ENCODE measurements at places on chromosomes 1 and 21. TPM values are rescaled to one million over a fixed set of nuclear protein-coding genes. Genes with fewer than 3 reads are reported as not detected.
A peak's percentile ranks its signal among the peaks of the same experiment; 100 is the strongest.

DNA sequence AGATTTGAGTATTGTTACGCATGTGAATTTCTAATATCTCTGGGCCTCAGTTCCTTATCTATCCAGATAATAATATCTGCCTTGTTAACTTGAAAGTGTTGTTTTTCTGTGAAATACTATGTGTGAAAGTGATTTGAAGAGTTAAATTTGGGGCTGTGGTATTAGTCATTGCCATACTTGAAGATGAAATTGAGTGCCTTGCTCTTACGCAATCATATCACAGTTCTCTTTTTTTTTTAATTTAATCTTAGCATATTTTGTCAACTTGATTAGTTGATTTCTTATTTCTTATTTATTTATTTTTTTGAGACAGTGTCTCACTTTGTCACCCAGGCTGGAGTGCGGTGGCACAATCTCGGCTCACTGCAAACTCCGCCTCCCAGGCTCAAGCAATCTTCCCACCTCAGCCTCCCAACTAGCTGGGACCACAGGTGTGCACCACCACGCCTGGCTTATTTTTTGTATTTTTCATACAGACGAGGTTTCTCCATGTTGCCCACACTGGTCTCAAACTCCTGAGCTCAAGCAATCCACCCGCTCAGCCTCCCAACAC lies 31.0 kb downstream of the AGO4 start:
- no peak overlapping the region for H3K27ac ChIP-seq
- peaks cover 8% of the 10 kb centered on the region for H3K36me3 ChIP-seq
- H3K27me3 ChIP-seq = no peaks in the 10 kb centered on the region
- no peak overlapping the region for H3K4me3 ChIP-seq

GRCh38 chr1:111643696-111644095 lies 24.1 kb downstream of the RAP1A start:
- H3K27ac ChIP-seq = no peak overlapping the region
- DNase-seq = no peak
- no peaks in the 10 kb centered on the region for H3K36me3 ChIP-seq
- no peaks in the 10 kb centered on the region for H3K27me3 ChIP-seq

- no peaks in the 10 kb centered on the region for H3K27me3 ChIP-seq
- no peaks in the 10 kb centered on the region for H3K36me3 ChIP-seq
- no peaks in the 10 kb centered on the region for H3K4me1 ChIP-seq
- no peak overlapping the region for H3K27ac ChIP-seq
- no peak for DNase-seq
These were observed 76.7 kb upstream of the GPR88 start for GRCh38 chr1:100461222-100461621.

GRCh38 chr1:16241221-16241708 lies 4.3 kb upstream of the CPLANE2 start:
- no peak overlapping the region for H3K27ac ChIP-seq
- DNase-seq = no peak
- no peaks in the 10 kb centered on the region for H3K27me3 ChIP-seq

DNA sequence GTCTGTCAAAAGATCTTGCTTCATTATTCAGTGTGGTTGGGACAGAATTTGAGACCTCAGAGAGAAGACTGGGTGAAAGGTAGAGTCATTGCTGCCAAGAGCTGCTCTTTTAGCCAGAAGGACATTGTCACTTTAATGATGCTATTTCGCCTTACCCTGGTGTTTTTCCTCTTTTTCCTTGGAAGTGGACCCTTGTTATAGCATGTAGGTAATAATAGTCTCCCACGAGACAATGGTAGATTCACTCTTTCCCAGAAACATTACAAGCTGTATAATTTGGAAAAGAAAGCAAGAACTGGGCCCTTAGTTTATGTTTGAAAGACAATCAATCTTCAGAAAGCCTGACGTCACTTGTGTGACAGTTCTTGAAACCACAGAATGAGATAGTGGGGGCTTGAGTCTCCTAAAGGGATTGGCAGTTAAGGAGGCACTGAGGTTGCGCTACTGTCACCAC lies 3.8 kb downstream of the SERTAD4 start:
- no peak overlapping the region for H3K27ac ChIP-seq
- H3K36me3 ChIP-seq = no peaks in the 10 kb centered on the region
- H3K4me3 ChIP-seq = no peak overlapping the region
- no peaks in the 10 kb centered on the region for H3K27me3 ChIP-seq

DNA sequence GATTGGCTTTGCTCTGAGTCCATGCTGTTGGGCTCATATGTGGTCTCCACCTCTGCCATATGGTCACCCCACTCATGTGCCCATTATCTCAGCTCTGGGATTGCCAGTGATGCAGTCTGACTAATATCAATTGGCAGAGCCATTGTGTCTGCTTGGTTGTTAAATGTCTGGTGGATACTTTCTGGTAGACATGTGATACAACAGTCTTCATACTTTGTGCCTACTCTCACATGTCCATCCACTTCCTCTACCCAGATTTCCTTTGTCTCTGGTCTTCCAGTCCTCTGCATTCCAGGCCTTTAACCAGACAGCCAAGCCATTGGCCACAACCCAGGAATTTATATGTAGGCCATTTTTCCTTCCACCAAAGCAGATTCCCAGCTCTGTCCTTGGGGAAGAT lies 30.8 kb upstream of the DIPK1A start:
- H3K4me1 ChIP-seq = peaks cover 10% of the 10 kb centered on the region
- H3K27me3 ChIP-seq = no peaks in the 10 kb centered on the region
- DNase-seq = no peak
- H3K36me3 ChIP-seq = no peaks in the 10 kb centered on the region

GRCh38 chr1:6170116-6170741 lies 9.9 kb downstream of the CHD5 start:
- no peak overlapping the region for H3K4me3 ChIP-seq
- H3K27ac ChIP-seq = no peak overlapping the region
- H3K36me3 ChIP-seq = no peaks in the 10 kb centered on the region
- no peaks in the 10 kb centered on the region for H3K4me1 ChIP-seq
- DNase-seq = no peak

DNA sequence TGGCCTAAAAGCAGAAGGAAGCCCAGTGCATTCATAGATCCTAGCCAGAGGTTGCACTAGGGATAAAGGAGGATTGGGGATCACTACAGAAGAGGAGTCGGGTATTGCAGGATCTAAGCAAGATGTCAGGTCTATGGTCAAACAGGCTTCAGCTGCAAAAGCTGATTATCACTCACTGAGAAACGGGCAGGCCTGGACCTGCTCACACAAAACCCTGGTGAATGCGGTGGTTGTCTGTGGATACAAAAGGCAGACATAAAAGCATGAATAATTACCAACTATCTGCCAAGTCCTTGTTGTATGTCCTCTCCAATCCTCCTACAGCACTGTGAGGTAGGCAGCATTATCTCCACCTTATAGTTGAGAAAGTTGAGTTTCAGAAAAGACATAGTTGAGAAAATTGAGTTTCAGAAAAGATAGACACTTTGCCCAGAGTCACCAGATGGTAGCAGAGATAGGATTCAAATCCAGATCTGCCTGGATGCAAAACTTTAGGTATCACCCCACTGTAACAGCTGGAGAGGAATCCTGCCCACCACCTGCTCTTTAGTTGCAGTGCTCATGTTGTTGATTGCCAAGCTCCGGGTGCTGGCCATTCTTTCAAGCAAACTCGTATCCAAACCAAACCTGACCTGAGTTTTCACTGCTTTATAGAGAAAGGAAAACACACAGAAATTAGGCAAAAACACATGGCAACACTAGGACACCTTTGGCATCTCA lies 49.6 kb upstream of the HOOK1 start:
- DNase-seq = no peak
- no peaks in the 10 kb centered on the region for H3K4me1 ChIP-seq
- no peaks in the 10 kb centered on the region for H3K27me3 ChIP-seq
- H3K36me3 ChIP-seq = no peaks in the 10 kb centered on the region
- H3K4me3 ChIP-seq = no peak overlapping the region
- H3K27ac ChIP-seq = no peak overlapping the region

DNA sequence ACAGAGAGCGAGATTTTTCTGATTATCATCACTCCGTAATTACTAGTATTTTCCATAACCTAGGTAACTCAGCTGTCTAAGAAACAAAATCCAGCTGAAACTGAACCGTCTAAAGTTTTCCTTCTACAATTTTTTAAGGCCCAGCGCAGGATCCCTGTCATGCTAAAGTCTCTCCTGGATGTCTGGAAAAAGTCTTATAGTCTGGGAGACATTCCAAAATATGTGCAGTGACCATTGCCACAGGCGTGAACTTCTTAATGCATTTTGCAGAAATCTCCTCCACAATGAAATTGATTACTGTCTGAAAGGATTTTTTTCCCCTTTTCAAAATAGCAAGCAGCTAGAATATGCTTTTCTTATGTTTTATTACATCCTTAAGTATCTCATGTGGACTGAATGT lies 209.3 kb upstream of the C1orf105 start:
- H3K4me3 ChIP-seq = no peak overlapping the region
- no peaks in the 10 kb centered on the region for H3K36me3 ChIP-seq
- H3K4me1 ChIP-seq = no peaks in the 10 kb centered on the region
- no peaks in the 10 kb centered on the region for H3K27me3 ChIP-seq
- H3K27ac ChIP-seq = no peak overlapping the region
- no peak for DNase-seq

DNA sequence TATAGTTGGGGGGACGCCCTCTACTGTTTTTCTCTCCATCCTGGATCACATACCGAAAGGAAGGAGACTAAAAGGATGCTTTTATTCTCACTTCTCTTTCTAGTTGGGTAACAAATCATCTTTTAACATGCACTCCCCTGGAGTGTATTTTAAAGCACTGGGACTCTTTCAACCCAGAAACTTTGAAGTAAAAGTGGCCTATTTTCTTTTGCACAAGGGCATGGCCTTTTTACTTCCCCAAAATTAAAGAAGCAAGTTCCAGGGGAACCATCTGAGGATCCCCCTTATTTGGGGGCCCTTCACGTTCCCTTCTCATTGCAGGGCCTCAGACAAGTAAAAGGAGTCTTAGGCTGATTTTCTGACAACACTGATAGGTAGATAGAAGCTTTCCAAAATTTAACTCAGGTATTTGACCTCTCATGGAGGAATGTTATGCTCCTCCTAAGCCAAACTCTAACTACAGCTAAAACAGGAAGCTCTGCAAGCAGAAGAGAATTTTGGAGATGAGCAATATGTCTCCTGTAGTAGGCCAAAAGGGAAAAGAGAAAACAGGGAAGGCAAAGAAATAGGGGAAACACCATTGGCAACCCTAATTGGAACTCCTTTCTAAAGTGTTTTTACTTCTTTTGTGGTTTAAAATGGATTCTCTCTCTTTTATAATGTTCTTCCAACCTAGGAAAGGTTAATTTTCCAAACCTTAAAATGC lies 8.9 kb upstream of the CD46 start:
- H3K36me3 ChIP-seq = no peaks in the 10 kb centered on the region
- no peak for DNase-seq
- H3K4me1 ChIP-seq = peaks cover 4% of the 10 kb centered on the region
- no peak overlapping the region for H3K27ac ChIP-seq
- no peaks in the 10 kb centered on the region for H3K27me3 ChIP-seq

DNA sequence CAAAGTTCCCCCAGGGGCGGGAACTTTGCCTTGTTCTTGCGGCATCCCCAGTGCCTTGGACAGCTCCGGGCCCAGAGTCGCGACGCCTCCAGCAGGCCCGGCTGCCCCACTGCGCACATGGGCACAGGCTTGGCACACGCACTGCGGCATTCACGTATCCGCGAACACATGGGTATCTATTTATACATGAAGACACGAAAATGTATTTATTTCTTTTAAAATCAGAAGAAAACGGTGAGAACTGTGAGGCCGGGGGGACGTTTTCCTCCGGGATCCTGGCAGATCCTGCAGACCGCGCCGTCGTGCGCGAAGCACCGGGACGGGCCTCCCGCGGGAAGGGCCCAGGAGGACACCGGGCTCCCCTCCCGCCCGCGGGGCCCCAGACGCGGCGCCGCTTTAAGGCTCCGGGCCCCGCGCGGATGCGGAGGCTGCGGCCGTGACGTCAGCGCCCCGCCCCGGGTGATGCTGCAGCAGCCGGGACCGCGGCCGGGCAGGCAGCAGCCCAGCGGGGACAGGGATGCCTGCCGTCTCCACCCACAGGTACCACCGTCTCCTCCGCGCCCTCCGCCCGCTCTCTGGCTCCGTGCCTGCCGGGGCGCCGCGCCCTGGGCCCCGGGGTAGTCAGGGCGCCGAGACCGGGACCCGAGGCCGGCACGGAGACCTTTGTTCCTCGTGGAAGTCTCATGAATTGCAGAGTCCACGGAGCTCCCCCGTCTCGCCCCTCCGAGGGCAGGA lies at the start of gene SLC45A1:
Gene SLC45A1, plus strand, starts transcription at position 468 of the 735 bp plus-strand sequence. CDS start 6,216 bp downstream, outside the sequence.
- H3K4me1 ChIP-seq = peaks cover 12% of the 10 kb centered on the region
- H3K27me3 ChIP-seq = no peaks in the 10 kb centered on the region
- DNase-seq = no peak
- no peak within 1 kb of the TSS for H3K27ac ChIP-seq
- H3K36me3 ChIP-seq = no peaks in the 10 kb centered on the region
- peak within 1 kb of the TSS; percentile 16 for H3K4me3 ChIP-seq

GRCh38 chr1:95012389-95012788 lies 60.4 kb downstream of the ALG14 start:
- peak overlapping the region; percentile 72 for H3K27ac ChIP-seq
- H3K36me3 ChIP-seq = no peaks in the 10 kb centered on the region
- no peak overlapping the region for H3K4me3 ChIP-seq
- no peaks in the 10 kb centered on the region for H3K27me3 ChIP-seq

DNA sequence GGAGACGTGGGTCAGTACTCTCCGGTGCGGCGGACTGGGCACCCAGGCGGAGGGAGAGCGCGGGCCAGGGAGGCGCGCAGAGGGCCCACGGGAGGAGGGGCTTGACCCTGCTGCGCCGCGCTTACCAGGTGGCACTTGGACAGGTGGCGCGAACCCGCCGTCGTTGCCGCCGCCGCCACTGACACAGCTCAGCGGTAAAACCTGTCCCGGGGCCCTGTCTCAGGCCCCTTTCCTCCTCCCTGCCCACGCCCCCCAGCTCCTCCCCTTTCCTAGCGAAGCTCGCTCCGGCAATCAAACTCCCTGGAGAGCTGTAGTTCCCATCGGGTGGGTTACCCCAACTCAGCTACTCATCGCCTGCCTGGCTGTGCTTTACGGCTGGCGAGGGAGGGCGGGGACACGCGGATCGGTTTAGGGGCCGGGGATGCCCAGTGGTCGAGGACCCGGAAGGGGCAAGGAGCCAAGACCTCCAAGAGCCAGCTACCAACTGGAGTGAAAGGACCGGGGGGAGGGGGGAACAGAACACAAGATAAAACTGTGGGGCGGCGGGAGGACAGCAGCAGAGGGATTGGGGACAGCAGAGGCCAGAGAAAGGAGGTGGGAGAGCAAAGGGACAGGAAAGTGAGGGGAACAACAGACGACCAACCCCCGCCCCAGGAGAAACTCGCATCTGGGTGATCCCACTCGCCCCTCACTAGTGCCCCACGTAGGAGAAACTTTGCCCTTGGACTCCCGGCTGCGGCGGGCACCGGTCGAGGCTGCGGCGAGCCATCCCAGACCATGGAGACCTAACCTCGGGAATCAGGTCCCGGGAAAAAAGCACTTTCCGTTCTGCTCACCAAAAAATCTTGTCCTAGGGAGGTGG lies 2.9 kb downstream of the GFI1 start:
- H3K27ac ChIP-seq = peak overlapping the region; percentile 95
- DNase-seq = peak; percentile 82
- H3K4me1 ChIP-seq = no peaks in the 10 kb centered on the region
- H3K27me3 ChIP-seq = no peaks in the 10 kb centered on the region
- no peaks in the 10 kb centered on the region for H3K36me3 ChIP-seq

The BATF3 gene
- 1.8 TPM for total RNA-seq

The SLC22A15 gene
- total RNA-seq = 2.2 TPM

Data from pancreas (tissue), 10 donors.